ENCODE measurements at places on chromosomes 16 and 17.

DNA sequence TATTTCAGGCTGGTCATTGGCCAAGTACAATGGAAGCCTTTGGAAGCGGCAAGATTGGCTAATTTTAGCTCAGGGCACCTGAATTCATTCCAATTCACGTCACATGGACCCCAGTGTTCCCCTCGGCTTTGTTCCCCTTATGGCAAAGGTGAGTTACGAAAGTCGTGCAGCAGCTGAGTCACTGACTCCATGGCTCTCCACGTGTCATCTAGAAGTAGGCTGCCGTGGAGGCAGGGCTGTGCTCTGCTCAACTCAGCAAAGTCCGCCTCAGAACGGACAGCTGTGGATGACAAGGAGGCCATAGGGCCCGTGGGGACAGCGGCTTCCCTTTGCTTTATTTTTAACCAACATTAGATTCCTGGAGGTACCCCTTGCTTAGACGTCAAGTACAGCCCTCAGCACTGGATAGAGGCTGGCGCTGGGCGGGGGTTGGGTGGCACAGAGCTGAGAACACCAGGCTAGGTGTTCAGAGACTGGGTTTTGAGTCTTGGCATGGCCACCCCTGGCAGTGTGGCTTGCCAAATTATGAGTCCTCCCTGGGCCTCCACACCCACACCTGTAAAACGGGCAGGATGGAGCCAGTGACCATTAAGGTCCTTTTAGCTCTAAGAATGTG is 23.6 kb downstream of the ADAD2 start:
- no peak for DNase-seq

GRCh38 chr17:50218071-50218759 is 16.8 kb upstream of the COL1A1 start:
- DNase-seq: no peak

DNA sequence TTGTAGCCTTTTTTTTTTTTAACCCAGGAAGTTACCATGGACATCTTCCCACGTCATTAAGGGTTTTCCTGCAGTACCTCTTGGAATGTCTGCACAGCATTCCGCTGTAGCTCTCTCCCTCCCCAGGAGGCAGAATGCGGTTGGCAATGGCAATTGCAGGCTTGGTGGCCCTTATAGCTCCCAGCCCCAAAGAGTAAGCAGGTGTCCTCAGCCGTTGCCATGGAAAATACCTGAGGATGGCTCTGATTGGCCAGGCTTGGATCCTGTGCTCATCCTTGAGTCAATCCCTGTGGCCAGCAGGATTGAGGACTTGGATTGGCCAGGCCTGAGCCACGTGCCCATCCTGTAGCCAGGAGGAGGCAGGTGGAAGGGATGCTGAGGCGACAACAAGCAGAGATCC is 15.5 kb upstream of the TIMP2 start:
- no peak for DNase-seq

DNA sequence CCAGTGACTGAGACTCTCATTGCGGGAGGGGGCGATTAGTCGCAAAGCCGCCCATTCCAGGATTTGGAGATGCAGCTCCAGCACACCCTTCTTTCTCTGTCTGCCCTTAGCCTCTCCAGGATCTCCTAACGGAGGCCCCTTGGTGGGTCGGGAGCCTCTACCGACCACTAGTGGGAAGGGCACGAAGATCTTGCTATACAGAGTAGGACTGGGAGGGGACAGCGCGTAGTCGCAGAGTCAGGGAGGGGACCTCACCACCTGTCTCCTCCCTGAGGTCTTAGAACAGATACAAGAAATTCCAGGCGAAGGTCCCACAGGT is 588 bp upstream of the SMTNL2 start:
- DNase-seq: no peak

- no peak for DNase-seq
These were observed 160.9 kb downstream of the MAP2K6 start for GRCh38 chr17:69575346-69575761.

Measured in C1 segment of cervical spinal cord (tissue), 14 donors.